Ureter (tissue), 1 donor: ENCODE measurements at places on chromosomes 16 and 17.

GRCh38 chr16:56354016-56354415 is 71.3 kb downstream of the AMFR start:
- no peak for DNase-seq

DNA sequence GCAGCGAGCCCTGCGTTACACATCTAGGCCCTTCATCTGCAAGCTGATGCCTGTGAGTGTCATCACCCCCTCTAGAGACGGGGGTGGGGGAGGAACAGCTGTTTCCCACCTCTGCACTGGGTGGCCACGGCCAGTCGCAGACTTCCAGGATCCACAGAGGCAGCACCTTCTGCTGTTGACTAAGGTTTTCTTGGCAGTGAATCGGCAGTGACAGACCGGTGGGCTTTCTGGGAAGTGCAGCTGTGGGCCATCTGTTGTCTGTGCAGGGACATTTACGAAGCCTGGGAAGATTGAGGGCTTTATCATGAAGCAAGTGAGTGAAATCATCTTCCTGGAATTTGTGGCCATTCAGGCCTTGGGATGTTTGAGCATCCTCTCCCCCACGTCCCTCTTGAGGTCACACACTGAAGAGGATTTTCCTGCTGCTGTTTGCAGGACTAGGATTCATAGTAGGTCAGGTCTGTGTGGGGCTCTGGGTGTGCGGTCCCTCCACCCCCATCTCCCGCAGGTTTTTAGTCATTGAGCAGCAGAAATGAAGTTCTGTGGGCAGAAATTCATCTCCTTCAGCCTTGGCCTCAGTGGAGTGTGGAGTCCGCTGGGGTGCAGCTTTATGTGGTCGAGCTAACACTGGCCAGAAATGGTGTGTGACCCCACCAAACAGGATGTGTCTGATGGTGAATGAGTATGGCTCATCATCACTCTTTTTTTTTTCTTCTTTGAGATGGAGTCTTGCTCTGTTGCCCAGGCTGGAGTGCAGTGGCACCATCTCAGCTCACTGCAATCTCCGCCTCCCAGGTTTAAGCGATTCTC is 12.0 kb downstream of the PGS1 start:
- no peak for DNase-seq

GRCh38 chr17:61474235-61474927 is 22.2 kb downstream of the TBX4 start:
- DNase-seq = peak; percentile 59

DNA sequence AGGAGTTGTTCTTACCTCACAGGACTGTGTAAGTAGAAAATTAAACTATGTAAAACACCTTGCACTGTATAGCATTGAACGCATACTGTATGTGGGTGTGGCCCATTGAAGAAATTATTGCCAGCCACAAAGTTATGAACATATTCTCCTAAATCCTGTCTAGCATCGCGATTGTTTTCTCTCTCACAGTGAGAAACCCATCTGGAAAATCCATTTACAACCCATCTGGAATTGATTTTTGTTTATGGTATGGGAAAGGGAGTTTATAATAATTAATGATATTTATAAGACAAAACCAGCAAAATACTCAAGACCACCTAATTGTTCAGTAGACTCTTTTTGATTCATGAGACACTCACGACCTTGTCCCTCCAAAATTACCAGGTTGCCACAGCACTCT is 22.1 kb upstream of the MON1B start:
- no peak for DNase-seq

DNA sequence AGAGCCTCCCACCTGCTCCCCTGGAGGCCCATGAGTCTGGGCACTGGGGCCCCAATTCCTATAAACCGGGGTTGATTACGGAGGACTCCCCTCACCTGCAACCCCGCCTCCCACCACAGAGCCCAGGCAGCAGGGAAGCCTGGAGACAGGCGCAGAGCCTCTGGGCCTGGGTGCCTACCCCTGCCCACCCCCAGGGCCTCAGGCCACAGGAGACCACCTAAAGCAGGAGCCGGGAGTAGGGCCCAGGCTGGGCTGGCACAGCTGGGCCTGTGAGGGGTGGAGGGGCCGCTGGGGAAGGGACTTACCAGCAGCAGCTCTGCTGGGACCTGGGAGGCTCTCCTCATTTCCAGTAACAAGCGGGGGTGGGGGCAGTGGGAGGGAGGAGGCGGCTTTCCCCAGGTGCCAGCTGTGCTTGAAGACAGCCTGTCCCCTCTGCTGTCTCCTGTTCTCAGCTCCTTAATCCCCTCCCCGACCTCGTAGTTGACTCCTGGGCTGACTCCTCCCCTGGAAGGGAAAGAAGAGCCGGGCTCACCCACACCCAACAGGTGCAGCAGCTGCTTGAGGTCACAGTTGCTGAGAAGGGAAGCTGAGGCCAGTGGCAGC is 46.8 kb downstream of the TMEM235 start:
- no peak for DNase-seq

DNA sequence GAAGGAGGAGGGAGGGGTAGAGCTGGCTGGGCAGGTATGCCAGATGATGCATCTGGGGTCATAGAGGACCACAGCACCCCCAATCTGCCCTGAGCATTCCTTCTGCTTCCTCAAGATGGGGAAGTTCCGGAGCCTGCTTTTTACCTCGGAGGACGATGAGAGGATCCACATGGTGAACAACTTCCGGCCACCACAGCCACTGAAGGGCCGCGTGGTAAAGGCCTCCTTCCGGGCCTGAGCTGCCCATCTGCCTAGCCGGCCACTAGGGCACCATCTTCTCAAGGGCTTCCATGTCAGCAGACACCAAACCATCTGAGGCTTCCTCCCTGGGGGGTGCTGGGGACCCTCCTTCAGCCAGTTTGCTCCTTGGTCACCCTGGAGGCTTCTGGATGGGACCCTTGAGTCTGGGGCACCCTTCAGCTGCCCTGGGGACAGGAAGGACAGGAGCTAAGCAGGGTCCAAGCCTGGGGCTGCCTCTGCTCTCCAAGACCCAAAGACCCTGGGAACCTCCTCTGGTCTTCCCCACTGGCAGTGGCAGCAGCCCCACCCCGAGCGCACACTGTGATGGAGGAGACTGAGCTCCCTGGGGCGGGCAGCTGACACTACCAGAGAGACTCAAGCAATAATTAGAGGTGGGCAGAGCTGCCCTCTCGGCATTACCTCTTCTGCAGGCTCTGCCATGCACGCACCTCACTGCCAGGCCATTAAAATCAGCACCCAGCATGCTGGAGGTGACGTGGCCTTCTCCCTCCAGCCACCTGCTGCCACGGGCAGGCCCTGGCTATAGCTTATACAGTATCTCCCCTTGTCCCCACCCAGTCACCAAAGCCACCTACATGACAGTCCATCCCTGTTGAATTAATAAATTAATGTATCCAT is 9.3 kb downstream of the CA7 start:
- no peak for DNase-seq

DNA sequence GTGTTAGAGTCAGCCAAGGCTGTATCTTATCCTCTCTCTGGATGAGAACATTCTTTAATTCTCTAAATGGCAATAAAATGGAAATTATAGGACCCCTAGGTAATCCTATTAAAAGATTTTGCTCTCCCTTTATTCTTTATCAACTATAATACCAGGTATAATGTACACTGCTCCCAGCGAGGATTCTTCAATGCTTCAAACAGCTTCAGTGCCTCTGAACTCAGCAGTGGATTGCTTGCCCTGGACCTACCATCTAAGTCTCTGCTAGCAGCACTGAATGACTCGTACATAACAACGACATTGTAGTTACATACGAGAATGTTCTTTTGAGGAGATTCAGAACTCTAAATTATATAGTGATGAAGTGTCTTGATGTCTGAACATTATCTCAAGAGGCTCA is 3.7 kb upstream of the OR3A2 start:
- DNase-seq = no peak

- no peak for DNase-seq
Measured at GRCh38 chr17:72394531-72394930, 273.7 kb downstream of the SOX9 start.

GRCh38 chr16:29030086-29030840 is 45.4 kb downstream of the LAT start:
- DNase-seq = peak; percentile 9

DNA sequence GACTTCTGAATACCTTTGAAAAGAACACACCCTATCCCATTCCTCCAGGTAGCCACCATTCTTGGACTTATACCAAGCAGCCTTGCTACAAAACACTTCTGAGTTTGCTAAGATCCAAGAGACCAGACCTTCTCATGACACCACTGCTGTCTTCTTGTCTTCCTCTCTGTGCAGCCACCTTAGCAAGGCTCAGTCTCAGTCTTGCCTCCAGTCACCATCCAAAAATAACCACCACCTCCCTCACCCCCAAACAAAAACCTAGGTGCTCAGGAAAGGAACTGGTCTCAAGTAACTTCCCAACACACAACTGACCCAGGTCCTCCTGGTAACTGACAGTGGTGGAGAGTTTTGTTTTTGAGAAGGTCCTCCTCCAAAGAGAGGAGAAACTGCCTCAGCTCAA is 90.9 kb upstream of the CORO6 start:
- DNase-seq = no peak

DNA sequence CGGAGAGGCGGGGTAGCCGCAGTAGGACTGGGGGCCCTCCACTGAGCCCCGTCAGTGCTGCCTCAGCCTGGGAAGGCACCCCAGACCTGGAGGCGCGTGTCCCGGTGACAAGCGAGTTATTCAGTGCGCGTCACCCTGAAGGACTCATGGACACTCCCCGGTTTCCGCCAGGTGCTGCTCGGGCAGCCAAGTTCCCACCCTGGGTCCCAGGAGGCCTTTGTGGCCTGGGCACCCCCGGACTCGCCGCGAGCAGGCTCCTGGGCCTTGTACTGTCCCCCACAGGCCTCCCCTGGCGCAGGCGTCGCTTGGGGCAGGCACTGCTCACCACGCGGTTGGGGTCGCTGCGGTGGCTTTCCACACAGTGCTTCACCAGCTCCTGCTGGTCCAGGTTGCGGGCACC is 7.6 kb downstream of the RNF166 start:
- no peak for DNase-seq

DNA sequence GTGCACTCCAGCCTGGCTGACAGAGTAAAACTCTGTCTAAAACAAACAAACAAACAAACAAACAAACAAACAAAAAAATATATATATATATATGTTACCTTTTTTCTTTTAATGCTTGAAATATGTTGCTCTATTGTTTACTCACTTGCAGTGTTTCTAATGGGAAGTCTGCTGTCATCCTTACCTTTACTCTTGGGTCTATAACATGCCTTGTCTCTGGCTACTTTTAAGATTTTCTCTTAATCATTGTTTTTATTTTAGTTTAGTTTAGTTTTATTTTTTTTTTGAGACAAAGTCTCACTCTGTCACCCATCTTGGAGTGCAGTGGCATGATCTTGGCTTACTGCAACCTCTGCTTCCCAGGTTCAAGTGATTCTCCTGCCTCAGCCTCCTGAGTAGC is 16.1 kb upstream of the TNRC6A start:
- no peak for DNase-seq

DNA sequence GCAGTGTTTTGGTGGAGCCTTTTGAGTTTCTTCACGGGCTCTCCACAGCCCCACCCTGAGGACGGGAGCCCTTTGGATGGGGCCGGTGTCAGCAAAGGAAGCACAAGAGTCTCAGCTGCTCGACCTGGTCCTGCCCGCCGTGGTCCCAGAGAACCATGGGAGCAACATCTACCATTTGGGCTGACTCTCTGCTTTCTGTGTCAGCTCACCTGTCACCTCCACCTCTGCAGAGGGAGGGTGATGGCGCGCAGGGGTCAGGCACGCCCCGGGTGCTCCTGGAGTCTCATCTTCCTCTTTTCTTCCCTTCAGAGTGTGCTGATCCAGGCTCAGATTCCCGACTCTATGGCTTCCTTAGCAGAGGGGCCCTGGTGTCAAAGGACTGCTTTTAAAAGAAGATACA is 171.7 kb downstream of the LAT start:
- no peak for DNase-seq

DNA sequence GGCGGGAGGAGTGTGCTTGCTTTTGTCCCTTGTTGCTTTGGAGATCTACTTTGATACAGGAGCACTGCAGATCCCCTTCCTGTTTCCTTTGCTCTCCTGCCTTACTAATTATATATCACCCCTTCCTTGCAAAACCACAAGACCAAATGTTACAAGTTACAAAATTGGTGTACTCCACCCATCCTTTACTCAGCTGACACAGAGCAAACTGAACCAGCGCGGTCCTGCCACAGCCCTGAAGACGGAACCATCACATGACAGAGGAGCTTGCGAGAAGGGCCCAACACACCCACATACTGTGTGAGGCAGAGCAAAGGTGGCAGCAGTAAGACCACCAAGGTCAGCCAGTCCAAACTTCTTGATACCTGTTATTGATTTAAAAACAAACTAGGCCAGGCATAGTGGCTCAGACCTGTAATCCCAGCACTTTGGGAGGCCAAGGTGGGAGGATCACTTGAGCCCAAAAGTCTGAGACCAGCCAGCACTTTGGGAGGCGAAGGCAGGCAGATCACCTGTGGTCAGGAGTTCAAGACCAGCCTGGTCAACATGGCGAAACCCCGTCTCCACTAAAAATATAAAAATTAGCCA is 33.2 kb downstream of the CYTH1 start:
- peak; percentile 79 for DNase-seq

DNA sequence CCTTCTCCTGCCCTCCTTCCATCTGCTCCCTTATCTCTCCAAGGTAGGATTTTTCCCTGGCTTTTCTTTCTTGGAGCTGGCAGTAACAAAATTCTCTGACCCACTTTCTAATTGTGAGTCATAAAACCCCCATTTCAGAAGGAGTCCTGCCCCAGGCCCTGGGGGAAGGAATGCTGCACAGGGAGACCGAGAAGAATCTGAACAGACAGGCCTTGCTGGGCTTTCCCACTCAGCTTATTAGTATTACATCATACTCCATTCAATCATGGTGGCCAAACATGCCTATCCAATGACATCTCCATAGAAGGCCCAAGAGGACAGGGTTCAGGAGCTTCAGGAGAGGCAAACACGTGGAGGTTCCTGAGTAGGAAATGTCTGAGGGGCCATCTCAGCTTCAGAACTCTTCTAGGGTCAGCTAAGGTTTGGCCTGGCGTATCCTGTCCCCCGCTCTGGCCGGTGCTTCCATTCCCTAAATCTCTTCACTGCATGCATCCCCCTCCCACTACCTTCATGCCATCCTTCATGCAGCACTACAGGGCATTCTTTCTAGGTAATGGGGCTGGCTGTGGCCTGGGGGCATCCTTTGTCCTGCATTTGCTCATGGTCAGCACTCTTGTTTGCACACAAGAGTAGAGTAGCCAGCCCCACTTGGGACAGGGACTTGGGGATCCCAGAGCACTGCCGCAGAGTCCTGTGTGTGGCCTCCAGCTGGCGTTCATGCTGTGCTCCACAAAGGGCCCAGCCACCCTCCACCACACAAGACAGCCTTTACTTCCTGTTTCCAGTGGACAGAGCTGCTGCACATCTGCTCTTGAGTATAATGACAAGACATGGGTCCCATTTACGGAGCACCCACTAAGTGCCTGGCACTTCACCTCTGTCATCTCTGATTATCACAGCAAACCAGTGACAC is 8.2 kb downstream of the SLC6A2 start:
- no peak for DNase-seq
